Psoas muscle (tissue), 8 donors: ENCODE measurements at places on chromosomes 4 and X.
A peak's percentile ranks its signal among the peaks of the same experiment; 100 is the strongest.

DNA sequence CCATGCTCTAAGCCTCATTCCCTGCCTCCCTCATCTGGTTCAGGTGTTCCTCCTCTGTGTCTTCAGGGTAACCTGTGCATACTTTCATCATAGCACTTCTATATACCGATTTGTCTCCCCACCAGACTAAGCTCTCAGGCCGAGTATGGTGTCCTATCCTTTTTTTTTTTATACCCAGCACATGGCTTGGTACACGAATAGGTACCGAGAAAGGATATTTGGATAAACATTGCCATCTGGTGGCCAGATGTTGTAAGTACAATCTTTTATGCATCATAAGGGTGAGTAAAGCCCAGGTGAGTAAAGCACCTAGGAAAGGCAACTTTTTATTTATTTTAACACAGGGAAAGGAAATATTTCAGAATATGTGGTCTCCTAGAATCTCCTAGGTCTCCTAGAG is 68.4 kb downstream of the MID2 start:
- no peak for DNase-seq

DNA sequence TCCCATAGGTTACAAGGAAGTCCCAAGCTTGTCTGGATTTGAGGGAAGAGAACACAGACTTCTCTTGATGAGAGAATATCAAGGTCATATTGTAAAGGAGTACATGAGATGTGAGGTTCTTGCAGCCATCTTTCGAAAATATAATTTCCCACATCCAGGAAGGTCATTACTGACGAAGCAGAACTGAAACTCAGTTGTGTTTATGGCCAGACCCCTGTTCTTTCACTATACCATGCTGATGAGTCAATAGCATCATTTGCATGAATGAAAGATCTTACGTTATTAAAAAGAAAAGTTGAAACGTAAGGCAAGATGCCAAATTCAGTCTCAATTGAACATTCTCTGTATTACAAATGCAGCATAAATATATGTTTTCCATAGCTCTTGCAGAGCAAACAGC is 14.2 kb upstream of the CCDC149 start:
- DNase-seq: no peak

DNA sequence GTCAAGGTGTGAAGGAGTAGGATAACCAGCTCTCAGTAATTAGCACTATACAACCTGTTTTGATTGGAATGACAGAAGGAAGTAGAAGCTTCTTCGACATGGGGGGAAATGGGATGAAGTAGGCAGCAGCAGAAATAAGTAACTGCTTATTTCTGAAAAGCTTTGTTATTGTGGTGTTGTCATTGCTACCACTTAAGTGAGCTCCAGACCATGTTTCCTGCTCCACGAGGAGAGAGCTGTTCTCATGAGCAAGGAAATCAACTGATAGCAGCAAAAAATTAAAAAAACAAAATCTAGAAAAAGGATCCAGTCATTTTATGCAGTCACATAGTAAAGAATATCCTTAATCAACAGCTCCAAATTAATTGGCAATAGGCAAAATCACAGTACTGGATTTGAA is 106.1 kb upstream of the TLL1 start:
- DNase-seq: no peak

GRCh38 chr4:109999585-109999912 is 86.9 kb downstream of the EGF start:
- DNase-seq: no peak

DNA sequence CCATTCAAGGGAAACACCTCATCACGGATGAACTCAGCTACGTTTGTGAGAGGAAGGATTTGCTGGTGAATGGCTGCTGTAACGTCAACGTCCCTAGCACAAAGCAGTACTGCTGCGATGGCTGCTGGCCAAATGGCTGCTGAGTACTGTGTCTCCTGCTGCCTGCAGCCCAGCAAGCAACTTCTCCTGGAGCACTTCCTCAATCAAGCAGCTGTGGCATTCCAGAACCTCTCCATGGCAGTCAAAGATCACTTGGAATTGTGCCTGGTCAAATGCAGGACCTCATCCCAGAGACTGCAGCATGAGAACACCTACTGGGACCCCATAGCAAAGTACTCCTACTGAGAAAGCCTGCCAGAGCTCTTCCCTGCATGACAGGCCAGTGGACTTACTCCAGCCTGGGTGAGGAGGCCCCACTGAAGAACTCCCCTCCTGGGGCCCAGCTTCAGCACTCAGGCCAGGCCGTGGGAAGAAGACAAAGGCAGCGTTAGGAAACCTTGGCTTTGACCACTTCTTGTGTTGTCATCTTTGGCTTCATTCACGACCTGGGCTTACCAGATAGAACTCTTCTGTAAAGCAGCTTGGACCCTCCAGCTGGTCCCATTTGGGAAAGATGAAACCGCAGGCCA is 244.3 kb downstream of the RBMX2 start:
- peak; percentile 17 for DNase-seq

- DNase-seq: no peak
Observed at GRCh38 chrX:3216581-3217180, 129.8 kb downstream of the MXRA5 start.

DNA sequence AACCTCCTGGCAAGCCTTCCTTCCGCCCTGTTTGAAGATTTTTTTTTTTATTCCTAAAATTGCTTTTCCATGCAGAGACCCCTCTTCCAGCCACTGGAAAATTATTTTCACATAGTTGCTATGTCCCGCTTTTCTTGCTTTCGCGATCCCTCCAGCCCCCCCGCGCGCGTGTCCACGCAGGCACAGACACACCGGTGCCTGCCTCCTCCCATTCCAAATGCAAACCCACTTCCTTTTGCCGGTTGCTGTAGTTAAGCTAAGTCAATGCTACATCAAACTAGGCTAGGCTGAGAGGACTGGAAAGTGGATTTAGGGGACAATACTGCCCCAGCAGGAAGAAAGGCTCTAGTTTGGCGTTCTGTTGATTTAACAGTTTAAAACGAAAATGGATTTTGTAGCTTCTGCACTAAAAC is 111.0 kb downstream of the DHX15 start:
- DNase-seq: peak; percentile 23

- DNase-seq: no peak
Observed at GRCh38 chr4:21949073-21949457, 493 bp upstream of the KCNIP4 start.

- no peak for DNase-seq
Observed at GRCh38 chr4:70704931-70705182, 16.5 kb downstream of the UTP3 start.

- no peak for DNase-seq
Observed at GRCh38 chr4:53346920-53347852, 18.7 kb downstream of the SCFD2 start.

GRCh38 chr4:8328866-8329559 is 59.5 kb downstream of the HTRA3 start:
- peak; percentile 43 for DNase-seq

- DNase-seq: no peak
Observed at GRCh38 chrX:24294619-24295018, 19.2 kb downstream of the SUPT20HL2 start.

- no peak for DNase-seq
Observed at GRCh38 chrX:21590012-21590776, 67.9 kb downstream of the KLHL34 start.

GRCh38 chr4:132218406-132218805 is 930.7 kb upstream of the PCDH10 start:
- no peak for DNase-seq

DNA sequence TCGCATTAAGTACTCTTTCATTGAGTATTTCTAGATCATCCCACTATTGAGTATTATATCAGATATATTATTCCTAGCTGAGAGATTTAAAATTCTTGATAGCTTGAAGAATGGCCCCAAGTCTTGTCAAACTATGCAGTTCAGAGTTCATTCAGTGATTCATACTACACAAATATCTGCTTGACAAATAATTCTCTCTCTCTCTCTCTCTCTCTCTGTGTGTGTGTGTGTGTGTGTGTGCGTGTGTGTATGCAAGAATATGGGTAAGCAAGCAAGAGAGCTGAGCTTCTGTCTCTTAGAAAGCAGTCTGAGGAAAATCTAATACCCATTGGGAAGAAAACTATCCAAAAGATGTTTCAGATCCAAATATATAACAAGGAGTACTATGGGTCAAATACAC is 142.0 kb downstream of the SLC10A7 start:
- no peak for DNase-seq

DNA sequence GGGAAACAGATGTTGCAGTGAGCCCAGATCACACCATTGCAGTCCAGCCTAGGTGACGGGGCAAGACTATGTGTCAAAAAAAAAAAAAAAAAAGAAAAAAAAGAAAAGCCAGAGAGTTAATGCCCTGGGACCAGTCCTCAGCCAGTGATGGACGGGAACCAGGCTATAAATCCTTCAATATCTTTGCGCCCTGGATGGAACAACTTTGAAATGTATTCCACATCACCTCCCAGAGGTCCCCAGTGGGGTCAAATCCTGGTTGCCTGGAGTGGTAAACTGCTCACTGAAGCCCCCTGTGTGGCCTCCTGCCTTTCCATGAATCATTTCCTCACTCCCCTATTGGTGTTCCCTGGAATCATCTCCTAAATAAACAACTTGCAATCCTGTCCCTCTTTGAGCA is 166.9 kb downstream of the DEFB131A start:
- no peak for DNase-seq

DNA sequence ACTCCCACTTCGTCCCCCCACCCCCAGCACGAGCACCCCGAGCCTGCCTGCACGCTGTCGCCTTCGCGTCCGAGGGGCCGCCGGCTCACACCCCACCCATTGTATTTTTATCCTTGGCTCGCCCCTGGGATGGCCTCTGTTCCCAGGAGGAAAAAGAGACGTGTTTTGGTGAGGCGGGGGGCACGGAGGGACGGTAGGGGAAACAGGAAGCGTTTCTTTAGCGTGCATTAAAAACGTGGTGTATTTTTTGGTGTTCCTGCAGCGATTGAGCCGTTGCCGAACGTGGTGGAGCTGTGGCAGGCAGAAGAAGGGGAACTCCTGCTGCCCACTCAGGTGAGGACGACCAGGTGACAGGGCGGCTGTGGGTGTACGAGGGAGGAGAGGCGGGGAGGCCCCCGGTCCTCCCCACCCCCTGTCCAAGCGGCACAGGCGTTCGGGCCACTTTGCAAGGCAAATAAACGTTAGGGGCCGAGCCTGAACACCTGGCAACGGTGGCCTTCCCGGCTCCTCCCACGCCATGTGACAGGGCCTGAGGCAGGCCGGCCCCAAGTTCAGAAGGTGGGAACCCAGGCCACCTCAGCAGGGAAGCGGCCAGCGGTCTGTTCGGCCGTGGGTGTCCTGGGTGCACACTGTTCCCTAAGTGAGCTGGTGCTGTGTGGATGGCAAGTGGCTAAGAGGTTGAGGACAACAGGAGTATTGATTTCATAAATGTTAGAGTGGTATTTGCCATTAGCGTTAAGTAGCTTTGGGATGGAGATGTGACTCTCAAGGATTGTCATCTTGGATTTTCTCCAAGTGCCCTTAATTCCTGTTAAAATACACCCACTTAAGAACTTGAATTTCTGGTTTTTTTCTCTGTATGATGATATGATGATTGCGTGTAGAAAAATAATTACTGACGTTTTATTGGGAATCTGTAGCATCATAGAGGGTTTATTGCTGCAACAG is 1.1 kb downstream of the TMEM131L start:
- peak; percentile 75 for DNase-seq

GRCh38 chr4:84994280-84994679 is 27.8 kb upstream of the WDFY3 start:
- no peak for DNase-seq
